Activated CD4-positive, alpha-beta T cell treated with anti-CD3 and anti-CD28 coated beads for 4 hours (primary cell): ENCODE measurements at places on chromosomes 4 and X.
A peak's percentile ranks its signal among the peaks of the same experiment; 100 is the strongest.

- DNase-seq = no peak
Observed at GRCh38 chr4:19401301-19402080, 850.2 kb upstream of the SLIT2 start.

DNA sequence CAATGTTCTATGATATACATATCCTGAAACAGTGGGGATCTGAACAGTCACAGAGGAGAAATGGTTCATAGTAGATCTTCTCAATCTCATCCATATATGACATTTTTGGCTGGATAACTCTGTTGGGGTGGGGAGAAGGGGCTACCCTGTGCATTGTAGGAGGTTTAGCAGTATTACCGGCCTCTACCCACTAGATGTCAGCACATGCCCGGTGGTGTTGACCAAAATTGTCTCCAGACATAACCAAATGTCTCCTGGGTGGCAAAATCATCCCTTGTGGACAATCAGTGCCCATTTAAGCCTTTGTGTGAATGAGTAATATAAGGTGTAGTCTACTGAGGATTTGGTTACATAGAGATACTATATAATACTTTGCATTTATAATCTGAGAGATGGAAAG lies 89.9 kb downstream of the PLS3 start:
- no peak for DNase-seq

- no peak for DNase-seq
Observed at GRCh38 chr4:75545526-75545925, 10.3 kb upstream of the ODAPH start.

GRCh38 chr4:110165382-110166286 lies 32.8 kb downstream of the ELOVL6 start:
- DNase-seq = peak; percentile 62

DNA sequence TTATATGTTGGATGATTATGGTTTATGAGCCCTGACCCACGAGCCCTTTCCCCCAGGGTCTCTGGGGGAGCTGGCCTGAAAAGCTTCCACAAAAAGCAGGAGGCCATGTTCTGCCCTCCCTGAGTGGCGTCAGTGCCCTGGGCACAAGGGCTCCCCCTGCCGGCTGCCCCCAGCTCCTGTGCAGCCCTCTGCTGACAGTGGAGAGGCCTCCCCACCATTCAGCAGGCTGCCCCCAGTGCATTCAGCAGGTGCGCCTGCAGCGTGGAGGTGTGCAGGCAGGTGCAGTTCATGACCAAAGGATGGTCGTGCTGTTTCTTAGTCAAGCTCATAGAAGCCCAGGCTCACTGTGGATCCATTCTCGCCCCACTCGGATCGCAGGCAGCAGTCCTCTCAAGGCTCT lies 12.5 kb upstream of the S100P start:
- no peak for DNase-seq

DNA sequence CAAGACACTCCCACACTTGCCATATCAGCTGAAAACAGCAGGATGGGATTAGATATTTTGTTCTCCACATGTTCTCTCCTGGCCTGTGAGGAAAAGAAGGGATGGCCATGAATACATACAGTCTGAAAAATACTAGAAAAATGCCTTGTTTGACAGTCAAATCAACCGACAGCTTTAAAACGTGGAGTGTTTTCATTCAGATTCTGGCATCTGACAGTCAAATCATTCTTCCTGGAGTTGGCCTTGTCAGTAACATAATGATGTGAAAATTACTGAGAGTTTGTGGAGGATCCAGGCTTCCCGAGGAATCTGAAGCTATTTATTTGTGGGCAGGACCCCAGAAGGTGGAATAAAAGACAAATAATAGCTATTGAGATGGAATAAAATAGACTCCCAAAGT lies 188.2 kb downstream of the LDB2 start:
- no peak for DNase-seq

- no peak for DNase-seq
Observed at GRCh38 chrX:97820170-97820569, 936.5 kb downstream of the RPA4 start.

DNA sequence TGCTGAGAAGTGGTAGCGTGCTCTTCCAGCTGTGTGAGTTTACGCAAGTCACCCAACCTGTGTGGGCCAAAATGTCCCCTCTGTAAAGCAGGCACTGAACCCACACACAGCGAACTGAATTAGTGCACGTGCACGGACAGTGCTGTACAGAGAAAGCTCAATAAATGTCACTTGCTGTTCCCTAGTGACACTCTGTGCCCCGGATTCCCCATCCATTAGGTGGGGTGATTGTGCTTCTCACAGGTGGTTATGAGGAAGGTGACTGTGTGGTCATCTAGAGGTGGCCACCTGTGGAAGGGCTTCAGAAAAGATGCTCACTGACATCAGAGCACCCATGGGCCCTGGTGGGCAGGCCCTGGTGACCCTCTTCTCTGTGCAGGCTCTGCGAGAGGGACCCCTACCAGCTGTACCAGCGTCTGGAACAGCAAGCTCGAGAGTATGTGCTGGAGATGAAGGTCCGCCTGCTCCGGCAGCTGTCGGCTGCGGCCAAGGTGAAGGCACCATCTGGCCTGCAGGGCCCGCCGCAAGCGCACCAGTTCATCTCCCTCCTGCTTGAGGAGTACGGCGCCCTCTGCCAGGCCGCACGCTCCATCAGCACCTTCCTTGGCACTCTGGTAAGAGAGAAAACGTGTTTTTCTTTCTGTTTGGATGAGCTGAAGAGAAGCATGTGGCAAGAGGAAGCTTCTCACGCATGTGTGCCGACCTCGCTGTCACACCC lies 94.3 kb downstream of the FAM193A start:
- no peak for DNase-seq

- no peak for DNase-seq
Observed at GRCh38 chr4:37749398-37749988, 63.3 kb upstream of the RELL1 start.

- DNase-seq = no peak
Observed at GRCh38 chr4:10077076-10077475, 39.5 kb downstream of the WDR1 start.

- DNase-seq = no peak
Observed at GRCh38 chr4:57080781-57081650, 29.2 kb downstream of the IGFBP7 start.

DNA sequence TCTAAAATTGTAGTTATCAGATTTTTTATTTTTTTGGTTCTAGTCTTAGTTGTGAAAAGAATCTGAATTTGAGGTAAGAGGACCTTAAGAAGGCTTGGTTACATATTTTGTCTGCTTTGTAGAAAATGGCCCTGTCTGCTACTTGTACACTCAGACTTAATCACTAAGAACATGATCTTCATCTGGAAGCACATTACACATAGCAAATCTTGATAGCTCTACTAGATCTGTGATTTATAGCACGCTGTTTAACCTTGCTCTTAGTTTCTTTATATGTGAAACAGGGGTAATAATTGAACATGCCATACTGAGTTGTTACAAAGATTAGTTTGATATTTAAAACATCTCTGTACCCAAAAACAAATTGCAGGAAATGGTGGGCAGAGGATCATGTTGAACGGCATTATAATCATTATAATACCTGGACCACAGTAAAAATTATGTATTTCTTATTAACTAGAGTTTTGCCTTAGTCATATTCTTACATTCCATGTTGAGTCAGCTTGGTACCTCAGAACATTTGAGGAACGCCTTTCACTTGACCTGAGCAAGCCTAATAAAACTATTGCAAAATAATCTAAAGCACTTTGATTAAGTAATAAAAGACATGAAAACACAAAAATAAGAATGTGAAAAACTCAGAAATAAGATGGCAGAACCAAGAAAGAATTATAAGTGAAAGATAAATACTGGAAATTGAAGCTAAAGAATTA lies 738.0 kb upstream of the AADAT start:
- DNase-seq = no peak

- DNase-seq = no peak
Observed at GRCh38 chr4:76301775-76302162, 4.8 kb upstream of the STBD1 start.

DNA sequence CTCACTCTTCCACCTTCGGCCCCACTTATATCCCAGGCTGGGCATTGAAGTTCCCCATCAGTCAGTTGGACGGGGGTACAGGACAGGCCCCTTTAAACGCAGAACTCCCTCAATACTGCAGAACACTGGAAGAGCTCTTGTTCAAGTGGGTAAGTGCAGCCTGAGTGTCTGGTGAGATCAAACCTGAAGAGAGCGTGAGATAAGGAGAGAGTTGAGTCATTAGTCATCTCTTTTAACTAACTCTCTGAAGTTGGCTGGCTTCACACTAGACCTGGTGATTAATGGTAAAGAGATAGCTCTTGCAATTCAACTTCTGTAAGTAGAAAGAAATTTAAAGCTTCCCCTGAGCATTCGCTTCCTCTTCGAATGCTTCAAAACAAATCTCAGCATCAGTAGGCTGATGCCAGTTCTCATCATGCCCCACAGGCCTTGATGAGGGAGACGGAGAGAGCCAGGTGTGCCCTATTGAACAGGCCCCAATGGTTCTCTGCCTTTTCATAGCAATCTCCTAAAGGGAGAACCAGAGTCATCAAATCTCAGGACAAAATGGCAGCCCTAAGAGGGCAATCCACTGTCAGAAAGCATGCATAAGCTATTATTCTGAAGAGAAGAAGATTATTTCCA lies 41.0 kb upstream of the JADE1 start:
- no peak for DNase-seq

DNA sequence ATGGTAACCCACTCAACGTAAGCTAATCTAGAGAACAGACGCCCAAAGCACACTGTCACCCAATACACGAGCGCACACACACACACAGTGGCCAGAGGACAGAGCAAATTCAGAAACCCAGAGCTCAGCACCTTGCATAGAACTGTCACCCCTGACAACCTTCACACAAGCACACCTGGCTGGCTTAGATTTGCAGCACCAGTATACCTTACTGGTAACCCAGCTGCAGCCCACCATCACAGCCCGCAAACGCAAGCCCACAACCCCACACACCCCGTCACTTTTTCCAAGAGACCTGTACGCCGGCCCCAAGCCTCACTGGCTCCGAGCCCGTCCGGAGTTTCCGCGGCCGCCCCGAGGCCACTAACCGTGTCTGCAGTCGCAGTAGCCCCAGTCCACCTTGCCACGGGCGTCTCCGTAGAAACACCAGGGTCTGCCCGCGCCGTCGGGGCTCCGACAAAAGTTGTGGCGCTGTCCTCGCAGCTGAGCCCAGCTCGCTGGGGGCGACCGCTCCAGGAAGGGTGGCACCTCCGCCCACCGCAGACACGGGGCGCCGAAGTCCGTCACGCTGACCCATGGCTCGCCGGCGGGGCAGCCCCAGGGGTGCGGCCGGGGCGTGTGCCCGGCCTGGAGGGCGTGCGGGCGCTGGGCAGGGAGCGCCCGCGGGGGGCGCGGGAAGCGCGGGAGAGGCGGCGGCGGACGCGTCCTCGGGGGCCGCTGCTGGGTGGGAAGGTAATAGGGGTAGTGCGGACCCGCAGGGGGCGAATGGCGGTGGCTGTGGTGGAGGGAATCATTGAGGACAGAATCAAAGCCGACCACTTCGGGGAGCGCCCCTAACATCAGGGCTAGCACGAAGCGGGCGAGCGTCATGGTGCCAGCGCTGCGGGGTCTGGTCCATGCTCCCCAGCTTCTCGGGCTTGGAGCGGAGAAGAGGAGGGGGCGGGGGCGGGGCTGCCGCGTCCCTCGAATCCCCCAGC lies 664 bp downstream of the PRSS12 start:
- DNase-seq = no peak

DNA sequence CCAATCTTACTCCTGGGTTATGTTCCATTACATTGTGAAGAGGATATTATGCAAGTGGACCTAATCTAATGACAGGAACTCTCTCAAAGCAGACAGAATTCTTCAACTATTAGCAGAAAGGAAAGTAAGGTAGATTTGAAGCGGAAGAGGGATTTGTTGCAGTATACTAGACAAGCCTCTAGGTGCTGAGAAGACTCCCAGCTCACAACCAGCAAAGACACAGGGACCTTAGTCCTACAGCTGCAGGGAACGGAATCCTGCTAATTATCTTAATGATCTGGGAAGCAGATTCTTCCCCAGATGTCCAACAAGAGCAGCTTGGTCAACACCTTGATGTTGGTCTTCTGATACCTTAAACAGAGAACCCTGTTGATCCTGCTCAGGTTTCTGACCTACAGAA lies 73.6 kb downstream of the STK32B start:
- no peak for DNase-seq

GRCh38 chr4:26321373-26322221 lies 783 bp downstream of the RBPJ start:
- DNase-seq = peak; percentile 30

DNA sequence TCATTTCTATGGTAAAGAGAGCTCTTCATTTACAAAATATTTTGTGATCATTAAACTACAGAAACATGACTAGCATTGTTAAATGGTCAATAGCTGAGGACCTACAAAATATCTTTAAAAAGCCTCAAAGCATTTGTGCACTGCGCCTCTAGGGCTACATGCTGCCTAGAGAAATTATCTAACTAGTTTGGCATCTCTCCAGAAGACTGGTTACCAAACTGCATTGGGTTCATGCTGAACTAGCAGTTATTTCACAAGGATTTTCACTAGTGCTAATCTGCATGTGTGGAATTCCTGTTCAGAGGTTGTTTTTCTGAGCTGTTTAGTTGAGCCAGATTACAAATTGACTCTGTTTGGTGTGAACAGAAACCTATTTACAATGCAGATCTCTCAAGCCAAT lies 58.5 kb upstream of the PITX2 start:
- no peak for DNase-seq

DNA sequence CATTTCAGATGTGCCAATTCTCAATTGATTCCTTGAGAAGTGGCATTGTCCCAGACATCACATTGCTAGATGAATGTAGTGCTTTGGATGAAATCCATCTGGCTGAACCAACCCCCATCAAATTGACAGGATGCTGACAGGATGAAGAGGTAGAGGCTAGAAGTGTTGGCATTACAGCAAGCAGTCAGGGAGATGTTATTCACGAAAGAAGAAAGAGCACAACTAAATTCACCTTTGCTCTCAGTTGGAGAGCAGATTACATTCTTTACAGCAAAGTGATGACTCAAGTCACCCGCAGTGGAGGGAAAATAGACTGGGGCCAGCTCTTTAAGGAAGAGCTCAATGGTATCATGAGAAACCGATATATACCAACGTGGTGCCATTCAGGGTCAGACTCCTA lies 259.6 kb downstream of the C4orf33 start:
- DNase-seq = no peak

DNA sequence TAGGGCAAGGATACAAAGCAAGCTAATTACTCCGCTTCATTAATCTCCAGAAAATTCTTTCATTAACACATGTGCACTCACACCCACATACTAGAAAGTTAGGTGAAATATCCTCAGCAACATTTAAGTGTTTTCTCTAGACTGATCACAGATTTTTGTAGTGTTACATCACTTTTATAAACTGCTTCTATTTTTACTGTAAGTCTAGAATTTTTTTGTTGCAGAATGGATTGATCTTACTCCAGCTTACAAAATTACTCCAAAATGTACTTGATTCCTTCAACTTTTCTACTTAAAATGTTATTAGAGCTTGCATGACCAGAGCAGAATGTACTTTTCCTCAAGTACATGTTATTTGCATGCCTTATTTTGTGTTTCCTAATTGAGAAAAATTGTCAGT lies 2325.2 kb downstream of the PCDH7 start:
- no peak for DNase-seq
